Amniotic epithelial cell (primary cell): ENCODE measurements at places on chromosomes 11 and 22.

- DNase-seq: no peak
These were observed 8.9 kb downstream of the CHRM1 start for GRCh38 chr11:62912268-62912667.

DNA sequence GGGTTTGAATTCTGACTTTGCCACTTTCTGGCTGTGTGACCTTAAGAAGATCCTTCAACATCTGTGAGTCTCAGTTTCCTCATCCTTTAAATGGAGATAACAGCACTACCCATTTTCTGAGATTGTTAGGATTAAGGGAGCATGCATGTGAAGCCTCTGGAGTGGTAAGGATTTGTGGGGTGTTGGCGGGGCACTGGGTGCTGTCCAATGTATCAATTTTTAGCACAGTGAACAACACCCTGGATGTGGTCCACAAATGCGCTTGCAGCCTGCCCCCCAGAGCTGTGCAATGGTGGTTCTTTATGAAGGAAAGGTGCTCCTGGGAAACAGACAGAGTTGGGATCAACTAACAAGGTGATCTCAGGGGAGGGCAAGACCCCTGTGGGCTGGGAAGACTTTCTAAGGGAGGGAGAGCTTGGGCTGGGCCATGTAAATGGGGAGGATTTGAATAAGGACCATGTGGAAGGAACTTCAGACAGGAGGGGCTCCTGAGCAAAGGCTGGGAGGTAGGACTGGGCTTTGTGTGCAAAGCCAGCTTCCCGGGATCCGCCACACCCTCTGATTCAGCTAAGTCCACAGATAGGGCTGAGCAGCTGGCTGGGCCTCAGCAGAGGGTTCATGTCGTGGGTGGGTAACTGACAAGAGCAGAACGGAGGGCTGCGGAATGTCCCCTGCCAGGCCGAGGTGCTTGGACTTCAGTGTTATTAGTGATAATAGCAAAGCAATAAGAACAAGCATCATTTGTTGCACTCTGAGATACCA is 22.7 kb upstream of the RASD2 start:
- no peak for DNase-seq

- no peak for DNase-seq
These were observed 3.3 kb upstream of the MIEF1 start for GRCh38 chr22:39498802-39499201.

GRCh38 chr11:61688365-61689163 is 8.4 kb downstream of the DAGLA start:
- peak; percentile 53 for DNase-seq

GRCh38 chr22:44583061-44583760 is 85.2 kb upstream of the RTL6 start:
- no peak for DNase-seq

GRCh38 chr11:43376594-43376993 is 17.9 kb downstream of the TTC17 start:
- DNase-seq: peak; percentile 85

DNA sequence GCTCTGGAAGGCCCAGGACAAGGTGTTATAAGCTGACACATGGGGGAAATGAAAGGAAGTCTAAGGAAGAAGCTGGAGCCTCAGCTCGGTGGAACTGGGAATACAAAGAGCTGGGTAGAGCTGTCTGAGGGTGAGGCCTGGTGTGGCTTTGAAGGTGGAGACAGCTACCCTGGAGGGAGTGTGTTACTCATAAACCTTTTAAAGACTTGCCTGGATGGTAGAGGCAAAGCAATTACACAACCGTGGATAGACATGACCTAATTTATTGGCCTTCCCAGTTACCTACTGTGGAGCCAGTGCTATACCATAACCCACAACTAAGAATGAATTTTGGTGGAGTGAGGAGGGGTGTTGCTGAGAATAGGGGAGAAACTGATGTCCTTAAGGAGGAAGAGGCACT is 22.6 kb downstream of the EXPH5 start:
- peak; percentile 56 for DNase-seq

DNA sequence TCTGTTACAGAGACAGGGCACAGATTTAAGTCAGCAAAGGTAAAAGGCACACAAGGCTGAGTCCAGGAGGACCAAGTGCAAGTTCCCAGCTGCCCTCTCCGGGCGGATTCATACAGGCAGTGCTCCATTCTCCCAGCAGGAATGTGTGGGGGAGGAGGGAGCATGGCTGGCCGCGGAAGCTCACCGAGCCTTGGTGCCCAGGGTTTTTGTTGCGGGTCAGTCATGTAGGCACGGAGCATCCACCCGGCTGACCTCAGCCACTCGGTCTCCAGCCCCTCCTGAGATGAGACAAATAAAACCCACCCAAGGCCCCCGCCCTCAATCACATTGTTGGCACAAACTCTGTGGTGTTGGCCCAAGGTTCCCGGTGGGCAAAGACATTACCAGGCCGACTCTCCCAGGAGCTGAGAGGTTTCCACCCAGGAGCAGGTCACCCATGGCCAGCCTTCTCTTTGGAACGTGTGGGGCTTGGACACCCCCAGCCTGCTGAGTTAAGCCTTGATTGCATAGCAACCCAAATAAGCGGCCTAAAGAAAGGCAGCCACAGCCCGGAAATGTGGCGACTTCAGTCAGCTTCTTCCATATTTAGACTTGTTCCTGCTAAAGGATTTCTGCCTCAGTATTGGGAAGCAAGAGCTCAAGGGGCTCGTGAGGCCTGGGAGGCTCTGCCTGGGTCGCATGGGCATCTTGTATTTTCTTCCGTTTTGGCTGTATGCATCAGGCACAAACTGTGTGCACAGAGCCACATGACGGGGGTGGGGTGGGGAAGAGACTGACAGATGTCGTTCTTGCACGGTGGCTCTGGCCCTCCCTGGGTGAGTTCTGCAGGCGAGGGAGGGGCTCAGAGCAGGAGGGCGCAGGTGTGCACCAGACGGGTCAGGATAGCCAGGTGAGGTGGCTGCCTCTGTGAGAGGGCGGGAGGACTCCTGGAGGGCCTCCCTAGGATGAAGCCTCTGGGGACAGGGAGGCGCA is 63.0 kb downstream of the ARHGAP8 start:
- DNase-seq: no peak

DNA sequence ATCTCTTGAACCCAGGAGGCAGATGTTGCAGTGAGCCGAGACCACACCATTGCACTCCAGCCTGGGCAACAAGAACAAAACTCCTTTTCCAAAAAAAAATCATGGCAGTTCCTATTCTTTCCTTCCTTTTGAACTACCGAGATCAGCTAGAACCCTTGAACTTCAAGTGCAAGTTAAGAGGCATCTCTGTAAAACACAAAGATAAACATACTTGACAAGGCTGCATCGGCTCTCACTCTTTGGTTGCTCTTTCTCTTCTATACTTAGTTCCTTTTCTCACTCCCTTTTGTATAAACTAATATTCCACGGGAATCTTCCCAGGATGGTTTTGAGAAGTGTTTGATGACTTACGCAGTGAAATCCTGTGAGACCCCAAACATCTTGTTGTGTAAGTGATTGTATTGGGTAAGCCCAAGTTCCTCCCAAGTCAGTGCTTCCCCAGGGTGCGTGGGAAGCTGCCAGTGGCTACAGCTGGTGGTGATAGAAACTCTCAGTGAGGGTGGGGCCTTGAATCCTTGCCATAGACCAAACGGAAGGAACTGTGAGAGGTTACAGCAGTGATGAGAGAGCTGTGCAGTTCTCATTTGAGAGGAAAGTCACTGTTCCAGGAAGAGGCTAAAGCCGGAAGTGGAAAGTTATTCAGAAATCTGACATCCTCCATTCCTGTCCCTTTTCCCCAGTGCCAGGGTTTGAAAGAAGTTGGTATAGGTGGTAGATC is 24.1 kb upstream of the CDC42EP2 start:
- DNase-seq: peak; percentile 100

DNA sequence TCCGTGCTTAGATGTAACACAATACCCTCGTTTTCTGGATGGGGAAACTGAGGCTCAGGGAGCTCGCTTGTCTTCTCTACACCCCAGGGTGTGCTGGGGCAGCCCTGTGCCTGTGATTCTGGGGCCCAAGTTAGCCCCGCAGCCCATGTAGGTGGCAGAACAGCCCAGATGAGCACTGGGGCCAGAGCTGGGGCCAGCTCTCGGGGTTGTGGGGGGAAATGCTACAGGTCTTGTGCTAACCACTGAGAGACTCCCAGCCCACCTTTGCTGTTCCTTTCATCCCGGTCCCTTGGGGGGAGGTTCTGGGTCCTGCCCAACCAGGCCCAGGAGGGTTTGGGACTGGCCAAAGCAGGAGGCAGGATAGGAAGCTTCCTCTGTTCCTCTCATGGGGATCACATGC is 13.5 kb downstream of the MYEOV start:
- DNase-seq: no peak

DNA sequence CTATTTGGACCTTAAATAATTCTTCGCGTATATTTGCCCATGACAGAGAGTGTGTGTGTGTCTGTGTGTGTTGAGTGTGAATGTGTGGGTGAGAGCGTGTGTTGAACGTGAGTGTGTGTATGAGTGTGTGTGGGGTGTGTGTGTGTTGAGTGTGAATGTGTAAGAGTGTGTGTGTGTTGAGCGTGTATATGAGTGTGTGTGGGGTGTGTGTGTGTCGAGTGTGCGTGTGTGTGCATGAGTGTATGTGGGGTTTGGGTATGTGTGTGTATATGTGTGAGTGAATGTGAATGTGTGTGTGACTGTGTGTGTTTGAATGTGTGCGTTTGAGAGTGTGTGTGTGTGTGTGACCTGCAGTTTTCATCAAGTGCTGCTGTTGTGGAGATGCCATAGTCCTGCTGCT is 26.8 kb downstream of the GAL start:
- DNase-seq: no peak

GRCh38 chr11:66579017-66579606 is 10.7 kb upstream of the CTSF start:
- peak; percentile 75 for DNase-seq

- DNase-seq: no peak
These were observed 49.2 kb downstream of the CD6 start for GRCh38 chr11:61020551-61021235.

DNA sequence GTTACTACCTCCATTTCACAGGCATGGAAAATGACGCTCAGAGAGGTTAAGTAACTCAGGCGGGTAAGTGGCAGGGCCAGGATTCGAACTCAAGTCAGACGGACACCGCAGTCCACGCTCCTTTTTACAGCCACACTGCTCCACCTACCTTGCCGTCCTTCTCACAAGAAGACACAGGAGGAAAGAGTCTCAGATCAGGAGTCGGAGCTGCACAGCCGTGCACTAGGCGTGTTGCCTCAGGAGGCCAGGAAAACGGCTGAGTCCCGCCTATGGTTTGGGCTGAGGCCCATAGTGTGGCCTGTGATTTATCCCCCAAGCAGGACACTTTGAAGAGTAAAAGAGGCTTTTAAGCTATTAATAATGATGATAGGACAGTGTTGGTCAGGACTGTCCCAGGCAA is 44.7 kb upstream of the CD5 start:
- no peak for DNase-seq

GRCh38 chr22:35987487-35987886 is 41.1 kb downstream of the RBFOX2 start:
- peak; percentile 46 for DNase-seq

DNA sequence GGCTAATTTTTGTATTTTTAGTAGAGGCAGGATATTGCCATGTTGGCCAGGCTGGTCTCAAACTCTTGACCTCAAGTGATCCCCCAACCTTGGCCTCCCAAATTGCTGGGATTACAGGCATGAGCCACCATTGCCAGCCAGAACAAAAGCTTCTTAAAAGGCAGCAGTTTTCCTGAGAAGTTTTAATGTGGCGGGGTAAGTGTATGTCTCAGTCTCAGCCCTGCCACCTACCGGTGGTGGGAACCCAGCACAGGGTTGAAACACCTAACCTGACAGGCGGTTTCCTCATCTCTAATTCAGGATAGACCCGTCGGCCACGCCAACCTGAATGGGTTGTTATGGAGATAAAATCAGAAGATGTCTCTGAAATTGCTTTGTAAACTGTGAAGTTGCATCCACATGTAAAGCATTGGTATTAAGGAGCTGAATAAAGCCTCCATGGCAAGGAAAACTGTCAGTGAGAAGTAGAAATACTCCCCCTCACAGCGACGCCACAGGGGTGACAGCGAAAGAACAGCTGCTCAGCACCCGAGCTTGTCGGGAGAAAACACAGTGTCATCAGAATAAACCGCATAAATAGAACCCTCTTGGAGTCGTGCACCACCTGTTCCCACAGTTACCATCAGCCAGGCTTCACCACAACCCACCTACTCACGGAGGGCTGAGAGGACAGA is 165.9 kb upstream of the NCAM1 start:
- DNase-seq: peak; percentile 50

DNA sequence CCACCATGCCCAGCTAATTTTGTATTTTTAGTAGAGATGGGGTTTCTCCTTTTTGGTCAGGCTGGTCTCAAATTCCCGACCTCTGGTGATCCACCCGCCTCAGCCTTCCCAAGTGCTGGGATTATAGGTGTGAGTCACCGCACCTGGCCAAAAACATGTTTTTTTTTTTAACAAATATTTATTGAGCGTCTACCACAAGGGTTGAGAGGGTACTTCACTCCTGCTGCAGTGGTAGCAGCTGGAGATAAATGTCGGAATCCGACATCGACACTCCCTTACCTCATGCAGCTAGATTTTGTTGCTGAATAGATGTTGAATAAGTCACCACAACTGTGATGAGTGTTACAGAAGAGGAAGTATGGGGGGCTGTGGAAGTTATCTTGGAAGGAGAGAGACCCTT is 971 bp downstream of the DNAJB13 start:
- no peak for DNase-seq

- DNase-seq: no peak
These were observed 132.1 kb upstream of the PAX6 start for GRCh38 chr11:31943056-31943780.

DNA sequence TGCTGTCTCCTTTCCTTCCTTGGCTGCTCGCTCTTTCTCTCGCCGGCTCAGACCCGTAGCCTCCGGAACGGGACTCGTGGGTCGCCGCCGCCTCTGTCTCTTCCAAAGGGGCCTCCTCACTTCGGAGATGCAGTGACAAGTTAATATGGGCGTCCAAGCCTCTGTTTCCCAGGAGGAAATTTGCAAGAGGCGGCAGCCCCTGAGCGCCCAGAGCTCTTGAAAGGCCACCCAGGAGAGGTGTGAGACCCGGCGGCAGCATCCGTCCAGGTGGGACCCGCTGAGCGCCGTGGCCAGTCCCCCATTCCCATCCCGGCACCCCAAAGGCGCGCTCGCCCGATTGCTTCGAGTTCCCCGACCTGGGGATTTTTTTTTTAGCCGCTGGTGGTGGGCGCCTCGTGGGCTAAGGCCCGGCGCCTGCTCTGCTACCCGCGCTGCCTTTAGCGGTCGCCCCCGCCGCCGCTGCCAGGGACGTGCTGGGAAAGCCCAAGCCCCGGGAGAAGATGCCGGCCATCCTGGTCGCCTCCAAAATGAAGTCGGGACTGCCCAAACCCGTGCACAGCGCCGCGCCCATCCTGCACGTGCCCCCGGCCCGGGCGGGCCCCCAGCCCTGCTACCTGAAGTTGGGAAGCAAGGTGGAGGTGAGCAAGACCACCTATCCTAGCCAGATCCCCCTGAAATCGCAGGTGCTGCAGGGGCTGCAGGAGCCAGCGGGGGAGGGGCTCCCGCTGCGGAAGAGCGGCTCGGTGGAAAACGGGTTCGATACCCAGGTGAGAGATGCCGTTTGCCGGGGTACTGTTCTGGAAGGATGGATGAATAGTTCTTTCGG is 772 bp downstream of the NAV2 start:
- DNase-seq: no peak

GRCh38 chr11:87451395-87451794 is 413.7 kb downstream of the TMEM135 start:
- peak; percentile 12 for DNase-seq
